ENCODE measurements at places on chromosomes 4 and X.
A peak's percentile ranks its signal among the peaks of the same experiment; 100 is the strongest.

- no peak for DNase-seq
These were observed 68.8 kb downstream of the PCDH18 start for GRCh38 chr4:137463377-137464003.

GRCh38 chr4:24330172-24330571 is 254.2 kb downstream of the DHX15 start:
- DNase-seq, result peak; percentile 44

DNA sequence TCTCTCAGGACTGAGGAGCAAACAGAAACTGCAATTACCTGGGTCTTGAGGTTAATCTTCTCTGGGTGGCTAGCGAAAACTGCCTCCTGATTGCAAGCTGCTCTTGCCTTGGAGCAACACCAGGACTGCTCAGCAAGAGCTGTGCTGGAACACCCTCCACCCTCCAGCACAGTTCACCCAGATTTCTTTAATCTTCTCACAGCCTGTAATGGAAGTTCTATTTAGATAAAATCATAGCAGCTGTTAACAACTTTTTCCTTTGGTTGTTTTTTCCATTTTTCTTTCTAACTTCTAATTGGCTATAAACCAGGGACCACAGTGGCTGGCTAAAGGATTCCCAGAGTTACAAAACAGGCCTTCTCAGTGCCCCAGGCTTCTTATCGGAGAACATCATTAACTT is 36.3 kb downstream of the OPHN1 start:
- peak; percentile 2 for DNase-seq

DNA sequence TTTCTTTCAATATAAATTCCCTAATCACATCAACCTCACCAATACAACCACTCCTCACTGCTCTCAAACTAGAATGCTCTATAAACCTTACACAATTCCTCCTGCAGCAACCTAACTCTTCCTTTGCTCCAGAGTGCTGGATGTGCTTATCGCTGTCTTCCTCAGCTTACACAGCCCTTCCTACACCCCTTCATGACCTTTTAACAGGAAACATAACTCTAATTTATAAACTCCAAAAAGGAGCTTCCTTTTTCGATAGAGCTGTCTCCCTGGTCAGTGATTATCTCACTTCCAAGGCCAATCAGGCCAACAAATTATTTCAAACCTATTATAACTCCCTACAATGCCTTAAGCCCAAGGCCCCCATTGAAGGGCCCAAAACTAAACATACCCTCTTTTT is 78.8 kb downstream of the COQ2 start:
- DNase-seq, result no peak

DNA sequence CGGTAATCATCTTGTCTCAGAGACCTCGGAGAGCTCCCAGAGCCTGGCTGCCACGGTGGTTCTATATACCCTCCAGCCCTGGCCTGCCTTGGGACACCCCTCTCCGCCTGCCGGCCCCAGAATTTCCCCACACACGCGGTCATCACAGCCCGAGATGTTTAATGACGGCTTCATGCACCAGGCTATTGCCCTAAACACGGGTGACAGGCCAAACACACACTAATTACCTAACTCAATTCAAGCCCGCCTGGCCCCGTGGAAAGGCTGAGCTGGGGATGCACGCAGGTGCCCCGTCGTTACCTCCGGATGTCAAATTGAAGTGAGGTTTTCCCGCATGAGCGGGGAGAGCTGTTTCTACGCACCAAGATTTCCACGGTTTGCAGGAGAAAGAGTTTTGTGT is 72.9 kb upstream of the PPP2R3B start:
- DNase-seq, result no peak

- no peak for DNase-seq
These were observed 145.1 kb downstream of the COL4A5 start for GRCh38 chrX:108584617-108585211.

DNA sequence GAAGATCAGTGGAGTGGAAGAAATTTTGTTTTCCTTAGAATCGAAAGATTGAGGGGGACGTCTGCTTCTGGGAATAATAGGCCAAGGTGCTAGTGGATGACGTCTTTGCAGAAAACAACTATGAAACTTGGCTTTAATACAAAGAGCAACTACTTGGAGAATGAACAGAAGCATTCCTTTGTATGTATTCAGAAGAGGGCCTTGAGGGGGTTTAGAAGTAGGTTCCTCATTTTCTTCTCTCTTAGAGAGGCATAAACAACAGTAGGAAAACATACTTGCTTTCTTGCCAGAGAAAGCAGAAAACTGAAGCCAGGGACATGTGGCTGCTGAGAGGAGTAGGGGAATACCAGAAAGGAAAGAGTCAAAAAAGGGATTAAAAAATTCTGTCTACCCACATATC is 167.8 kb downstream of the ZNF330 start:
- DNase-seq, result peak; percentile 81

DNA sequence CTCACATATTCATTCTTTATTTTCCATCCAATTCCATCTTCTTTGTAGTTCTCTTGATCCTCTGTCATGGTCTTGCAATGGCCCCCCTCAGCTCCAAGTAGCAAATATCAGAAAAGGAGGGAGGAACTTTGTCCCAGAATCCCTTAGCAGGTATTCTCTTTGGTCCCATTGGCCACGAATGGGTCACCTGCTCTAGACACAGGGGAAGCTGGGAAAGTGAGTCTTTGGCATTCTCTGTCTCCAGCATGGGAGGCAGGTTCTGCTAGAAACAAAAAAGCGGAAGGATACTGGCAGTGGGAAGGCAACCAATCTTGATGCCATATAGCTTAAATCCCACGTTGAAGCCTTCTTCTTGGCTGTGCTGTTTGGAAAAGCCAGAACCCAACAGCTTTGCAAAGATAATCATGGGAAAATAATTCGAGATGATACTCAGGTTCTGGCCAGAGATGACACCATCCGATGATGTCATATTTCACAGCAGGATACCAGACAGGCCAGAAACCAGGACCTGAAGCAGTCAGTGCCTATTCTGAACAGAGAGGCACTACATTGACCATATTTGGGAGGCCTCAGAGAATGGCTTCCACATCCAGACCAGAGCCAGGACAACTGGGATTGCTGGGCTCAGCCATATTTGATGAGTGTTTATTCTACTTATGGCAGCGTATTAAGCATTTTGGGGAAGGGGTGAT is 110.4 kb upstream of the ATXN3L start:
- DNase-seq, result peak; percentile 53

GRCh38 chr4:95571577-95571976 is 22.8 kb upstream of the UNC5C start:
- DNase-seq, result no peak

GRCh38 chrX:23497919-23498318 is 163.3 kb downstream of the PTCHD1 start:
- DNase-seq, result no peak

- DNase-seq, result peak; percentile 81
These were observed 9.5 kb downstream of the ASB5 start for GRCh38 chr4:176259330-176260090.

GRCh38 chr4:60327651-60328050 is 872.5 kb upstream of the ADGRL3 start:
- DNase-seq, result no peak

- no peak for DNase-seq
These were observed 128.5 kb downstream of the LRBA start for GRCh38 chr4:150886597-150886996.

GRCh38 chr4:123913598-123913997 is 517.0 kb downstream of the SPRY1 start:
- DNase-seq, result no peak

DNA sequence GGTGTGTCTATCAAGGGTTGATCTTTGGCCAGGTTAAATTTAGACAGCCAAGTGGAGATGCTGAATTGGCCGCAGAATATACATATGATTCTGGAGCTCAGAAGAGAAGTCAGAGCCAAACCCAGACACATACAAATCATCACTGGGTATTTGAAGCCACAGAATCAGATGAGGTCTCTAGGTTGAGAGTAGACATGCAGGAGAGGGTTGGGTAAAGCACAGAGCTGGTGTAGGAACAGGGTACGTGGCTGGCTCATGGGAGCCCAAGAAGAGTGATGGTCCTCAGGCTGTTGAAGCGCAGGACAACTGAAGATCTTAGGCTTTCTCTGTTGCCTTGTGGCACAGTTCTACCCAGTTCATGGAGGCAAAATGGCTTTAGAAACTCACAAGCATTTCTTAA is 37.7 kb downstream of the ADAMTS3 start:
- no peak for DNase-seq

GRCh38 chr4:75678965-75679364 is 5.8 kb upstream of the G3BP2 start:
- peak; percentile 17 for DNase-seq

DNA sequence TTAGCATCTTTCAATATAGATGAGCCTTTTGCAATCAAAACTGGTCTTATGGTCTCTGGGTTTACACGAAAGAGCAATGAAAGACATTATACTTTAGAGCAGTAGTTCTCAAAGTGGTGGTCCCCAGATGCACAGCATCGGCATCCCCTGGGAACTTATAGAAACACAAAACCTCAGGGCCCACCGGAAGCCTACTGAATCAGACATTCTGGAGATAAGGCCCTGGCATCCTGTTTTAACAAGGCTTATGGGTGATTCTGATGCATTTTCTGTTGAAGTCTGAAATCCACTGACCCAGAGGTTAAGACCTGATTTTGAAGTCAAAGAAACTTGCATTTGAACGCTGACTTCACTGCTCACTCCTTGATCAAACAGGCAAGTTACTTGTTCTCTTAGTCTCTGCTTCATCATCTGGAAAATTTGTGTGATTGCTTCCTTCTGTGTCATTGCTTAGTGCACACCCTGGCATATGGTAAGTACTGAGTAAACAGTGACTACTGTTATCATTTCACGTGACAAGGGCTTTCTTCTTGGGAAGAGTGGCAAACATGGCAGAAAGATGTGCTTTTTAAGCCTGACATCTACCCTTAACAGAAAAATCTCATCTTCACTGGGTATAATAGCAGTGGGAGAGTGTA is 14.5 kb downstream of the CHRNA9 start:
- DNase-seq, result peak; percentile 5
